Epithelial cell of proximal tubule (primary cell): ENCODE measurements at places on chromosomes 12 and 14.

DNA sequence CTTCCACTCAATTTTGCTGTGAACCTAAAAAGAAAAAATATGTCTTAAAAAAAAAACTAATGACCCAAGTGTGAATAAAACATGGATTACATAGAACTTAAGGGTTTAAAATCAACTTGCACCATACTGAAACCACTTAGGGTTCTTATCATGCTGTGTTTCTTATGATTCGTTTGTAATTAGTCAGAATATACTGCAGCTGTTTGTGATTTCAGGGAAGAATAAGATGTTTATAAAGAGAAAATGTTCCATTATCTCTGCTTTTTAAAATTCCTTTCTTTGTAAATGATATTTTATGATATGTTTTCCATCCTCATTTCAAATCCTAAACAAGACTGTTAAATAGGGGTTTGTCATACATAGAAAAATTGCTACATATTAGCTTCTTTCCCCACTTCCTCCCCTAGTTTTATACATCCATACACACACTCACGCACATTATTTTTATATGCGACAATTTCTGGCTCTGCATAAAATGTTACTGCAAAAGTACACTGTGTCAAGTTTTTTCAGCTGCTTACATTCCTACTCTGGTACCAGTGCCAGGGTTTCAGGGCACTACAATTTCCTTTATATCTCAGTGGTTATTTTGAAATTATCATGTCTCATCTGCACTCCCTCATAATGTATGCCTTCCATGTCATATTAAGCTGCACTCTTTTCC lies 275.2 kb upstream of the GARIN6 start:
- no peak for DNase-seq

DNA sequence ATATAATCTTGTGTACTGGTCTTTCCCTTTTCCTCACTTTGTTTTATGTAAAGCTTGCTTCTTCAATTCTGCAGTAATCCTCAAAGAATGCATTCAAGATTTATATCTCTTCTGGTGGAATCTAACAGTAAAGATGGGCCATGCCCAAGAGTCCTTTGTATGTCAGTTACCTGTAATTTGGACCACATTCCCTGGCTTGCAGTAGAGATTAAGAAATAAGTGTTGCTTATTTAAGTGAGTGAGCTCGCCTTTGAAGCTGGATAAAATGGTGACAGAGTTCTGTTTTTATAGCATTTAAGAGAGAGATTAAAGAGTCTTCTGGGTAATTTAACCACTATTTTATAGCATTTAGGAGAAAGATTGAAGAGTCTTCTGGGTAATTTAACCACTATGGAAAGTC lies 262.1 kb upstream of the ATP2B1 start:
- DNase-seq: no peak

DNA sequence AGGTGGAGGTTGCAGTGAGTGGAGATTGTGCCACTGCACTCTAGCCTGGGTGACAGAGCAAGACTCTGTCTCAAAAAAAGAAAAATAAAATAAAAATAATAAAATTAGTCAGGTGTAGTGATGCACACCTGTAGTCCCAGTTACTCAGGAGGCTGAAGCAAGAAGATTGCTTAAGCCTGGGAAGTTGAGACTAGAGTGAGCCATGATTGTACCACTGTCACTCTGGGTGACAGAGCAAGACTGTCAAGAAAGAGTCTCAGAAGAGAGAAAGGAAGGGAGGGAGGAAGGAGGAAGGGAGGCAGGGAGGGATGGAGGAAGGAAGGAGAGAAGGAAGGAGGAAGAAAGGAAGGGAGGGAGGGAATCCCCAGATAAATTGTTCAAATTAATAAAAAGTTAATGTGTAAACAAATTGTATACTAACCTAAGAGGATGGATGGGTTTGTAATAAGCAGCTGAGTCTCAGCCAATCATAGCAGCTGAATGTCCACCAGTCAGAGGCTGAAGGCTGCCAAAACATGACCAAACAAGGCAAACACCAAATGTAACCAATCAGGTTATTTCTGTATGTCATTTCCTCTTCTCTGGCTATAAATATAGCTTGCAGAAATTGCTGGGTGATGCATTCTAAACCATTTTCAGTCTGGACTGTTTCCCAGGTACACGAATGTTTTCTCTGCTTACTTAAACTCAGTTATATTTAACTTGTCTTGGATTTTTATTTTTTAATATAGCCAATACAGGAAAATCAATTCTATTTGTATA lies 6.1 kb upstream of the CDCA4 start:
- no peak for DNase-seq

DNA sequence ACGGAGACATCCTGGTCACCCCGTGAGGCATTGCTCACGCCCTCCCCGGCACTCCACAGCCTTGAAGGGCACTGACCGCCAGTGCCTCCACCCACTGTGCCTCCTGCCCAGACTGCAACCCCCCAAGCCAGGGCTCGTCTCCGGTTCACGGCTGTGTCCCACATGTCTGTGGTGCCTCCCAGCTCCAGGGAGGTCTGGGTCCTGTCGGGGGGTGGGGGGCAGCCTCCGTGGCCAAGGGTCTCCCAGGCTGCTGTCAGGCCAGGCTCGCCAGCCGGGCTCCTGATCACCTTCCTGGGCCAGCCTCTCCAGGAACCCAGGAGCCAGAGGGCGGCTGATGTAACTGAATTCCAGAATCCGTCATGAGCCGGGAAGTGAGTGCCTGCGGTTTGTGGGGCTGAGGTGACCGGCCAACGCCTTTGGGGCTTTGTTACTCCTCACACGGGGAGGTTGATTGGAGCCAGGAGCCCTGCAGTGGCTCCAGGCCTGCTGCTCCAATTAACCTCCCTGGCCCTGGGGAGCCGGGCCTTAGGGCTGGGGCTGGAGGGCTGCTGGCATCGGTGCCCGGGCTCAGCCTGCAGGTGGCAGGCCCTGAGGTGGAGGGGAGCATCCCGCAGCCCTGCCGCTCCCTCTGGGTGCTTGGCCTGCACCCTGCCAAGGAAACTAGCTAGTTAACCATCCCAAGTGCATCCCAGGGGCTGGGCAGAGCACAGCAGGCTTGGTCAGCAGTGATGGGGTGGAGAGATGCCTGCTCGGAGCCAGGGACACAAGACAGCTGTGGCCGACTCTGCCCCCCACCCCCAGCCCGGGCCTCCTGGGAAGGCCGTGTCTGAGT lies 36.4 kb upstream of the FBRSL1 start:
- DNase-seq: no peak

- no peak for DNase-seq
These were observed 22.5 kb upstream of the HIF1A start for GRCh38 chr14:61672796-61673195.

GRCh38 chr12:48351022-48351708 lies 446 bp upstream of the ZNF641 start:
- peak; percentile 49 for DNase-seq

DNA sequence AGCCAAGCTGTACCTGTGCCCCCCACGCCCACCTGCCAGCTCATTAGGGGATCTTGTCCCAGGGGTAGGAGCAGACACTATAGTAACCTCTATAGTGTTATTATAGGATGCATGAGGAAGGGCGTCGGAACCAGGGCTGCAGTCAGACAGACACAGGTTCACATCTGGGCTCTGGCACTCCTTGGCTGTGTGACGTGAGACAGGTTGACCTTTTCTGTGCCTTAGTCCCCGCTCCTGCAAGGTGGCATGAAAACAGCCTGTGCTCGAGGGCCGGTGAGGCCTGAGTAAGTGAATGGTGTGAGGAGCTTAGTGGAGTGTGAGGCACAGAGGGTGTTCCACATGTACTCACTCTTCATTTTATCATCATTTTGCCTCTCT lies 19.0 kb downstream of the ASB2 start:
- no peak for DNase-seq

DNA sequence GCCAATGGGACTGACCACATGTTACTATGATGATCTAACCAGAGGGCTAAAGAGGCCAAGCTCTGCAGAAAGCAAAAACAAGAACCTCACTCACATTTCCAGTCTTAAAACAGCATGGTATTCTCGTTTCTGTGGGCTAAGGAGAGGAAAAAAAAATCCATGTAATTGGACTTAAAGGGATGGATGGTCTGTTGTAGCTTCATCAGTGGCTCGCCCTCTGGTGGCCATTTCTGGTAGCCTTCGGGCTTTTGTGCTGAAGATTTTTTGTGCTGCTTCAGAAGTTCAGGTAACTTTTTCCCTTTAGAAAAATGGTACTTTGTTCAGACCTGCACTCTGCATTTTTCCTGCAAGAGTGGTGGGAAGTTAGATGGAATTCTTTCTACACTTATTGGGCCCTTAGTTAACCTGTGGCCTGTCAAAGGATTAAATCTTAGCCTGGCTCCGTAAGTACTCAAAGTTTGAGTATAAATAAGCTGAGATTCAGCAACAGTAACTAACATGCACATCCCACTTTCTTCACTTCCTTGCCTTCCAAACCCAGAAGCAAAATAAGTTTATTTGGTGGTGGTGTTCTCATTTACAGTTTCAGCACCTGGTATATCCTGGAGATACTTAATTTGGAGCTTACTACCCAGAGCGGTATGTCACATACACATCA lies 22.3 kb downstream of the DCAF4 start:
- DNase-seq: no peak

- DNase-seq: no peak
These were observed 105.1 kb downstream of the RERG start for GRCh38 chr12:15116086-15116485.

- no peak for DNase-seq
These were observed 10.4 kb downstream of the MSI1 start for GRCh38 chr12:120358412-120359100.

GRCh38 chr14:77970646-77971045 lies 170.7 kb downstream of the ADCK1 start:
- no peak for DNase-seq

DNA sequence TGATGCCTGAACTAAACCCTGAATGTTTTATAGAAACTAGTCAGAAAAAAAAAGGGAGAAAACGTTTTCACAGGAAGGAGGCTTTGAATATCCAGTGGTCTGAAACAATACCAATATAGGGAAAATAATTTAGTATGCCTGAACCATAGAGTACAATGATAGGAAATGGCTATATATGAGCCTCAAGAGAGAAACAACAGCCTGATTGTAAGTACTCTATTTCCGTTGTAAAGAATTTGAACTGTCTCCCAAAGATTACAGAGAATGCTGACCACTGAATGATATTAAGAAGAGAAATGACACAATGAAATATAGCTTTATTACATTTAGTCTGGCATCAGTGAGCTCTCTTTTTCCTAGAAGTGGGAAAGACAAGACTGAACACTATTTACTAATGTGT lies 5.5 kb upstream of the GABARAPL1 start:
- no peak for DNase-seq

DNA sequence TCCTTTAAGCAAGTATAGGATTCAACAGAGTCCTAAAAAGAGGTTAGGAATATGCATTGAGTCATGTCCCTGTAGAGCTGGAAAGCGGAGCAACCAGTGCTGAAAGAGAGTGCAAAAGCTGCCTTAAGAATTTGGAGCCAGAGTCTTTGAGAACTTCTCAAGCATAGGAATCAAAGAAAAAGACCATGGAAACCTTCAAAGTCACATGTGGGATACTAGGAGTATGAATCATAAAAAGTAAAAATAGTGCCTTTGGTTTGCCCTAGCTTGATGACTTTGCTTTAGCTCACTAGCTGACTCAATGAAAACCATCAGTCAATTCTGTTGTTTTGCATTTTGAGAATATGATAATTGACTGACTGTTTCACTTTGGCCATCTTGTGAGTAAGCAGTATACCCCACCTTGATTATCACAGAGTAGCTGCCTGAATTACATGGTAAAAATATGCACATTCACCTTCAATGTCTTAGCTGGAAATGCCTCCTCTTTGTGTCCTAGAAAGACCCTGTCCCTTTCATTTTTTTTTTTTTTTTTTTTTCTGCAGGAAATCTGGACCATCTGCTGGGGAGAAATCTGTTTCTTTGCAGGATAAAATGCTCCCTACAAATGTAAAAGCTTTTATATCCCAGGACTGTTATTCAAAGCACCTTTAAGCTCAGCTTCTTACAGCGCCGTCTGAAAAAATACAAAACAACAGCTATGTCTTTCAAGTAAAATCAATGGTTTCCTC lies 248.6 kb upstream of the KRR1 start:
- DNase-seq: peak; percentile 41

DNA sequence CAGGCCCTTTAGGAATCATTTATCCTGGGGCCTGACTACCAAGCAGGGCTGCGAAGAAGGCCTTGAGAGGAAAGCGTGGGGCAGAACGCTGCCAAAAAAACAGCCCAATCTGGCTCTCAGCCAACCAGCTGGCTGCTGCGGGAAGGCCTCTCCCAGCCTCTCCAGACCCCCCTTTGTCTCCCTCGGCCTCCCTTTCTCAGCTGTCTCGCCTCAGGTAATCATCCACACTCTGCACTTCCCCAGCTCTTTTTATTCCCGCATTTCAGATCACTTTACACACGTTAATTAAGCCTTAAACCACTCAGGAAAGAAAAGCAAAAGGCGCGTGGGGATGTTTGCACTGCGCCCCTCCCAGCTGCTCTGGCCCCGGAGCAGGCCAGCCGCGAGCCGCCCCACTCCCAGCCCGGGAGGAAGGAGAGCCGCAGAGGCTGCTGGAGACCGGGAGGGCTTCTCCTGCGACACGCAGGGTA lies 208.2 kb upstream of the FOXN3 start:
- DNase-seq: no peak

DNA sequence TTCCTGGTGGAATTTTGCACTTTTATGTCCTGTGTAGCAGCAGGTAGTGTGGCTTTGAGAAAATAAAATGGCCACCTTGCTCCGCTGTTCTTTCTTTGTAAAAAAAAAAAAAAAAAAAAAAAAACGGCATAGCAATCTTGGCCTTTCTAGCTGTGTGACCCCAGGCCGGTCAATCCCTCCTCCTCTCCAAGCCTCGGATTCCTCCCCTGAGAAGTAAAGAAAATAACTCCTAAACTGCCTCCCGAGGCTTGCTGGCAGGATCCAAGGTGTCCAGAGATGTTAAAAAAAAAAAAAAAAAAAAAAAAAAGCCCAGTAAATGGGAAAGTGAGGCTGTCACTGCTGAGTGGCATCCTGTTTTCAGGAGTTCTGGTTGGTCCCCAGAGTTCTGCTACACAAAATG lies 23.9 kb upstream of the MAP1LC3B2 start:
- no peak for DNase-seq

GRCh38 chr12:20757-21156 lies 45.8 kb upstream of the IQSEC3 start:
- DNase-seq: no peak

DNA sequence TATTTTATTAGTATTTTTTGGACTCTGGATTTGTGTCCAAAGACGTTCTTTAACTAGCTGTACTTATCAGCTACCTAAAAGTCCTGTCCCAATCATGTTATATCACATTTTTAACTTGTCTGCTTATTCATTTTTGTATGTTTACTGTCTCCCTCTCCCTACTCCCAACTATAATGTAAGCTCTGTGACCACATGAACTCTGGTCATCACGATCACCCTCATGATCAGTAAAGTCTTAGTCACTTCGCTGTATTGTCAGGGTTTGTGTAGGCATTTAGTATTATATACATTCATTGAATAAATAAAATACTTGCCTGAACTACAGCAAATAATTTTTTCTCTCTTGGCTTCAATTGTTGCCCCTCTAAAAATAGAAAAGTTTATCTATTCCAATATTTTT lies 211.0 kb downstream of the PIK3C2G start:
- no peak for DNase-seq
